ENCODE measurements at places on chromosomes 5 and 9. TPM values are rescaled to one million over a fixed set of nuclear protein-coding genes. Genes with fewer than 3 reads are reported as not detected.

The ABCA2 gene
- 9.2 TPM for total RNA-seq

GRCh38 chr5:65805089-65805488 is 83.1 kb downstream of the NLN start:
- DNase-seq: no peak

GRCh38 chr9:87406543-87407166 is 91.0 kb upstream of the DAPK1 start:
- DNase-seq: no peak

GRCh38 chr5:93675460-93676450 is 65.6 kb downstream of the POU5F2 start:
- no peak for DNase-seq
